NCI-H2227 treated with DMSO at 0.1 percent for 48 hours (cell line): ENCODE measurements at places on chromosomes 5 and 9.
A peak's percentile ranks its signal among the peaks of the same experiment; 100 is the strongest.

- no peak for DNase-seq
Observed at GRCh38 chr5:180860273-180860886, 696 bp downstream of the ZFP62 start.

DNA sequence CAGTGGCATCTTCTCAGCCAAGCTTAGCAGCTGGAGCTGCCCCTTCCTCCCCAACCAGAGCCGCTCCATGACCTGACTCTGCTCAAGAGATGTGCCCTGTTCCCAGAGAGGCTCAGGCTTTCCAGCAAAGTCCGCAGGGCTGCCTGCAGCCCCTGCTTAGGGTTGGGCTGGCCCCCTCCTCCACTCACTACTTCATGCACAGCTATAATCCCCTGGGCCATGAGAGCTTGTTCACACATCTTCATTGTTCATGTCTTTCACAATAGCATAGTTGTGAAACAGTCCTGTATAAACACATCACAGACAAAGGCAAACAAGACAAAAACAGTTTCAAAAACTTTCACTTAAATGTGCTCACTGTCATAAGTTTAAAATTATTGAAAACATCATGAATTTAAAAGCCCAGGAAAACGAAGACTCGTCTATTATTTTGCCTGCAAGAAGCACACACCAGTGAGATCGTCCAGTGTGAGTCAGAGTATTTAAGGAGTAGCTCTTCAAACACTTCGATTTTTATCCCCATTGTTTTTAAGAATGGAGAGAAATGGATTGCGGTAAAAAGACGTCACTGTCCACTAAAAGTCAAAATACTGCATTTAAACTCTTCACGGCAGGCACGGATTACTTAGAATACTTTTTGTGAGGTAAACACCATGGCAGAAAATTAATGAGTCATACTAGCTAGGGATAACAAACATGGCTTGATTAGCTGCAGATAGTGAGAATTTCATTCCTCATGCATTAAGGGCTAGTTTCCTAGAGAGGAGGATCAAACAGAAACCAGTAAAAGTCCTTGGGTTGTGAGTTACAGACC is 40.7 kb upstream of the S1PR3 start:
- no peak for DNase-seq

DNA sequence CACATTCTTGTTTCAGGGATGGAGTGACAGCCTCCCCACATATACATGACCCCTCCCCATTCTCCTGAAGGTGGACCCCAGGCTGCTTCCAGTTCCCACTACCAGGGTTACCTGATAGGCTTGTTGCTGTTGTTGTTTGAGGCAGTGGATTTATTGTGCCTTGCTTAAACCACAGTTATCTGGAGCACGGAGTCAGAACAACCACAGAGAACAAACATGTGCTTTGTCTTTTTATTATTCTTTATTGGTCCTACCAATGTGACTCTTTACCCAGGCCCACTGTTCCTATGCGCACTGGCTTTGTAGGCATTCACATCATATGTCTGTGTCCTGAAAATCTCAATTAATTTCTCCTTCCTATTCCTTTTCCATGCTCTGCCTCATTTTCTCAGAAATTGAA is 41.2 kb upstream of the IPPK start:
- DNase-seq = no peak

DNA sequence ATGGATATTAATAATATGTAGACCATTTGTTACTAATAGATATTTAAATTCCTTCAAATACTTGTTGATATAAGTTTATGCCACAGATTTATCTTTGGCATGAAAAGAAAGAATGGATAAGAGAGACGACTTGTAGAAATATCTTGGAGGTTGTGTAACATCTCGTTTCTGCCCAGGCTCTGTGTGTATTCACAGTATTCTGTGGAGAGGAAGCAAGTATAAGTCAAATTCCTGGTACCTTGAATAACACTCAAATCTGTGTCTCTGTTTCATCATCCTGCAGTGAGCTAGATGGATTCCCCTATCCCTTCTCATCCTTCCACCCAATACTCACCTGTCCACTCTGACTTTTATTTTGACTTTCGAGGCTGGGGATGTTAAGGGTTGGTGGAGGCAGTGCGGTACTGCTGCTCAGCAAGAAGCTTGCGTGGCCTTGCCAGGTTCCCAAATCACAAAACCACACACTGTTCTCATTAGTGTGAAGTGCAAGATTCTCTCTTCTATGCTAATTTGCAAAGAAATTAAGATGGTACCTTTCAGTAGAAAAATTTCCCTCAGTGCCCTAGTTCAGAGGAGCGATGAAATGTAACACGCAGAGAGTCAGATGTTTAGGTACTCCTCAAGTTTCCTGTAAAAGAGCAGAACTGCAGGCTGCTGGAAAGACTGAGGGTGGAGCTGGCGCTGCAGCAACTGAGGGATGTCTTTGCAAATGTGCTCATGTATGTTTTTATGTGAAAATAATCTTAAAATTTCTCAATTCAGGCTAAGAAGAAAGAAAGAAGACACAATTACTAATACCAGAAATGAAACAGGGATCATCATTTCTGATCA is 42.6 kb upstream of the ANKRD18A start:
- DNase-seq = no peak

DNA sequence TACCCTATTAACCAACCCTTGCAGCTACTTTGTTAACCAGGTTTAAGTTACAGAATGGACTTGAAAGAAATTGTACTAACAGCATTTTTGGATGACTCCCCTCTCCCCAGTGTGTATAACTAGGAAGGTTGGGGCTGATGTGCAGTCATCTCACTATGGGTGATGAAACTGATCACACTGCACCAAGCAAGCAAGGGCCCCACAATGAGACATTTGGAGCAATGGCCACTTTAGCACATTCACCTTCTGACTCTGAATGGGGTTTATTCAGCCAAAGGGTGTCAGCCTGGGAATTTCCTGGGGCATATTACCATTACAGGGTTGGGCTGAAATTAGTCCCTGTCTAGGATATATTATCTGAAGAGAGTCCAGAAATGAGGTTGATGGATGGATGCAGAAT is 18.7 kb upstream of the CYFIP2 start:
- DNase-seq = no peak

DNA sequence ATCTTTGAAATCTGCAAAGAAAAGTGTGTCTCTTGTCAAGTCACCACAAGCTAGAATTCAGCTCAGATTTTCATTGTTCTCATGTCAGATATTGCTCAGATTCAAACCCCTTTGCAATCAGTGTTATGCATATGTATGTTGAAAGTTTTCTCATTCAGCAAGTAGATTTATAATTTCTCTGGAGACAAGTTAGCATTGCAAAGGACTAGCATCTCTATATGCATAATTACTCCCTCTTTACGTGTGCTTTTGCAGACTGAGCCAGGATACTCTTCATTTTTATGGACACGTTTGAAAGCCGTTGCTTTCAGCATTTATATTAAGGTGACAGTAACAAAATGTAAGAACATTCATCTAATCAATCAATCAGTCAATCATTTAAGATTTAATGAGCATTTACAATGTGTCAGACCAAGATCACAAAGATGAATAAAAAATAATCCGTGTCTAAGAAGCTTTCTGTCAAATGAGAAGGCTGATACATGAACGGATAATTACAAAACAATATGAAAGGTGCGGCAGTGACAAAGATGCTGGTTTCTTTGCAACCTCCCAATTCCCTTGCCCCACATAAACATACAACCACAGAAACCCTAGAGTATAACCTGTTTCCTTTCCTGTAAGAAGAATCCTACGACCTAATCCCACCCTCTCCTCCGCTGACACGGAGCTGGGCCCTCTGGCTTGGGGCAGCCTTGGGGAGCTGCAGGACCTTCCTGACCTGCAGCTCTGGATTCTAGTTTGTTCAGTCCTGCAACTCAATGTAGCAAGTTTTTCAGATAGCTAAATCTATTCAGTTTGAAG is 14.9 kb downstream of the CFAP95 start:
- DNase-seq = no peak

DNA sequence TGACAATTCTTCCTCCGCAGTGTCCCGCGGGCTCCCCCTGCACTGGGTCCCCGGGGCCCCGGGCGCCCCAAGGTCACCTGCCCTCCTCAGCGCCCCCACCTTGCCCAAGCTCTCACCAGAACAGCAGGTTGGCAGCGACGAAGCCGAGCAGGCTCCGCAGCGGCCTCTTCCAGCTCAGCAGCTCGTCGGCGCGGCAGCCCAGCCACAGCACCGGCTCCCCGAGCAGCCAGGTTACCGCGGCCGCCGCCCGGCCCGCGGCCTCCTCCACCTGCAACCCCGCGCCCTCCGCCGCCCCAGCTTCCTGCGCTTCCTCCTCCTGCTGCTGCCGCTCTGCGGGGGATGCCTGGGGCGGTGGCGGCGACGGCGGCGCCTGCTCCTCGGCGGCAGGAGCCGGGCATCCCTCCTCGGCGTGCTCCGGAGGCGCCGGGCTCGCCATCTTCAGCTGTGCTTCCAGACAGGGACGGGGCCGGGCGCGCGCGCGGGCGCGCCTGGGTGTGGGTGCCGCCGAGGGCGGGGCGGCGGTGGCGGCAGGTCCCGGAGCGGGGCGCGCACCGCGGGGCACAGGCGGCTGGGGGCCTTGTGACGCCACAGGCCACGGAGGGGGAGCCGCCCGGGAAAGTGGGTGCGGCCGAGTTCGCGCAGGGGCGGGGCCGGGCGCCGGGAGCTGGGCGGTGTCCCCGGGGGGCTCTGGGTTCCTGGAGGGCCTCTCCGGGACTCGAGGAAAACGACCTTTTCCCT is at the start of gene RETREG1:
Gene RETREG1 (minus strand): TSS at position 462 of the 738 bp plus-strand sequence. CDS start 26 bp downstream, at position 436.
- DNase-seq = peak; percentile 18

DNA sequence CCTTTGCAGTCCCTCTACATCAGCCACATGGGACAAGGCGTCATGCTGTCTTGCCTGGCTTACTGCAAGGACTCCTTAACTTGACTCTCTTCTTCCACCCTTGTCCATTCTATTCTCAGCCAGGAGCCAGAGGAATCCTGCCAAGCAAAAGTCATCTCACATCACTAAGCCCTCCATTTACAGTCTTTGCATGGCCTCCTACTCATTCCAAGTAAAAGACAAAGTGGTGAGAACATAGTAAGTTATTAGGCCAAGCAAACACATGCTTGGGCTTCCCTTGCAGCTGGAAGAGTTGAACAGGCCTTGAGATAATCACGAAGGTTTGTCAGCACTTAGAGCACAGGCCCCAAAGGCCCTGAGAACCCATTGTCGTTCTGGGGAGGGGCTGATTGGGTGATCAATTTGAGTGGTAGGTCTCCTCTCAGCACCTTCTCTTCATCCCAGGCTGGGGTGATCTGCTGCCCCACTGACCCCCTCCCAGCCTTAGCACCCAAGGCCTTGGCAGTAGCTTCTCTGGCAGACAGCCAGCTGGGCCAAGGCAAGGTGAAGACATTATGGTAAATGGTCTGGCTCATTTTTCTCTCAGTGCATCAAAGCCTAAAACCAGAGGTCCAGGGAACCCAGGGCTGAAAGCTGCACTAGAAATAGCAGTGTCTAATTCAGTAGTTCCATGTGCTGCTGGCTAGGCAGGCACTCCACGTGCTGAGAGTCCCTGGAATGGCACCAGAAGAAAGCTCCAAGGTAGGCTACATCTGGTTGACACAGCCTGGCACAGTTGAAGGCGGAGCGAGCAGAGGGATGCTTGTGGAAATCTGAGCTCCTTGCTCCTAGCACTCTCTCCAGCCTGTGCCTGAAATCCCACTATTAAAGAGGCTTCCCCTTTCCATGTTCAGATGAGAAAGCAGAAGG is 121.4 kb downstream of the ASTN2 start:
- no peak for DNase-seq

GRCh38 chr5:6592601-6593000 is 40.2 kb downstream of the NSUN2 start:
- DNase-seq = no peak

DNA sequence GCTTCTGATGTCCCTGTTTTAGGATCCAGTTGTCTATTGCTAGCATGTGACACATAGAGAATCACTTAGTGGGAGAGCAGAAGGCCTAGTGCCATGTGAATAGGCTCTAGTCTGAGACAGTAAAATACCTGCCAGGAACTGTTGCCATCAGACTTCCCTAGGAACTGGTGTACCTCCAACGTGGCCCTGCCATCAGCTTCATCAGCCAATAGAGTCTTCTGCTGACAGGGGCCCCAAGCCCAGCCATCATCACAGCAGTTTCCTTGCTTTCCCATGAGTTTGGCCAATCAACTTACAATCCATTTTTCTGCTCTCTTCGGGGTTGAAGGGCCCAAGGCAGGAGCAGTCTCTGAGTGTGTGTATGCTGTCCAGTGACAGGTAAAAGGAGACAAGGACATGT is 128.4 kb upstream of the ADRA1B start:
- no peak for DNase-seq

DNA sequence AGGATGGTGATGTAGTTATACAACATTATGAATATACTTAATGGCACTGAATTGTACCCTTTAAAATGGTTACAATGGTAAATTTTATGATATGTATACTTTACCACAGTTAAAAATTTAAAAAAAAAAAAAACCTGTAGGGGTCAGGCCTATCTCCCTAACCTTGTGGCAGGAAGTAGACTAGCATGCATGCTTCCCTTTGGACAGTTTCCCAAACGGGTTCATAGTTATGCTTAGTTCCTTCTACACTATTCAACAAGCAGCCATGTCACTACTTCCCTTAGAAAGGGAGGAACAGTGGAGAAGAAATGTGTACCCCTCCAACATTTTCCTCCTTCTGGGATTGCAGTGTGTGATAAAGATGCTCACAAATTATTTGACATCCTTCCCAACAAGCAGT is 32.5 kb downstream of the IDNK start:
- no peak for DNase-seq

DNA sequence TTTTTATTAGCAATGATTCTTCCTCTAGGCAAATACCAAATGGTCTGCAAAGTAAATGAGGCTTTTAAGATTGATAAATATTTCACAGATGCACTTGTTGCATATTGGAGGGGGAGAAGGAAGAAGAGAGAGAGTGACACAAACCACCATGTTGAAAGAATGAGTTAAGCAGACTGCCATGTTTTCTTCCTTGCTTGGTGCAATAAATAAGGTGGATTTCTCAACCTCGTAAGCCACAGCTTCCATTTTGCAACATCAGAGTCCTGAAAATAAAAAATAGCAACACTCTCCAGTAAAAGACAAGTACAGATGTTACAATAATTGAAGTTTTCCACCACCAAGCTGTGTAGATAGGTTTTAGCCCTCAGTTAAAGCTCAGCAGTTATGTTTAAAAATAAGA is 202.9 kb downstream of the SGCD start:
- no peak for DNase-seq

GRCh38 chr5:57784121-57784520 is 301.5 kb upstream of the ACTBL2 start:
- DNase-seq = no peak

GRCh38 chr5:105952875-105953274 is 1717.9 kb downstream of the EFNA5 start:
- peak; percentile 76 for DNase-seq

DNA sequence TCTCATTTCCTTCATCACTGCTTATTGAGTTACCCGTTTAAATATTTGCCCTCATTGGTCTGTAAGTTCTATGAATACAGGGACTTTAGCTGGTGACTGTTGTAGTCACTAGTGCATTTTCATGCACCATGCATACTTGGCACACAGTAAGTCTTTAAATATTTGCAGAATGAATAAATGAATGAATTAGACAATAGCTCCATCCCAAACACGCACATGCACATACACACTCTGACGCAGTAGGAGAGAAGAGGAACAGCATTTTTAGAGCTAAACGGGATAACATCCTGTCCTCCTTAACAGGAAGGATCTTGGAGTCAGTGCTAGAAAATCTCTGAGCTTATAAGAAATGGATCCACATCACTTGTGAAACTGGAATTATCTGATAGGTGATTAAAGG is 447.7 kb downstream of the KIF4B start:
- DNase-seq = no peak
